ENCODE measurements at places on chromosomes 12 and 14.

DNA sequence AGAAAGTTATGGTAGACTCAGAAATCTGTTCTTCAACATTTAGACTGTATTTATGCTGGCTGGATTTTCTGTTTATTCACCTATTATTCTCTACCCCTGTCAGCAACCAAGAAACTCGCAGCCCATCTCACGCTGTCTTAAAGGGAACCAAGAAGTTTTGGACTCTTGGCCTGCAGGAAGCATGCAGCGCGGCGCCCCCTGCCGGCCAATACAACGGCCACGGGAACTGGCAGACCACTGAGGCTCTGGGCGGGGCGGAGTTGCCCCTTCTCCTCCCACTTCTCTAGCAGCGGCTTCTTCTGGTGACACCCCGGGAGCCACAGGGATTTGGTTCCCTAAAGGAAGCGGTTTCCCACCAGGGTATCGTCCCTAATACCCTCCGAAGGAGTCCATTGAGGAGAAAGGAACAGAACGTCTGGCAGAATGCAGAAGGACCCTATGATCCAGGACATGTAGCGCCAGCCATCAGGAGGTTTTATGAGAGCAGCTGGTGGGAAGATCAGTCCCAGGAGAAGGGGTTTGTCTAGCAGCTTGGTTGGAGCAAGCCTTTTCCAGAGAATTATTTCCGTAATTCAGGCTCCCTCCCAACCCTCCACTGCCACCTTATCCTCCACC, 21.0 kb upstream of the RNASE2 start:
- peak; percentile 48 for DNase-seq

DNA sequence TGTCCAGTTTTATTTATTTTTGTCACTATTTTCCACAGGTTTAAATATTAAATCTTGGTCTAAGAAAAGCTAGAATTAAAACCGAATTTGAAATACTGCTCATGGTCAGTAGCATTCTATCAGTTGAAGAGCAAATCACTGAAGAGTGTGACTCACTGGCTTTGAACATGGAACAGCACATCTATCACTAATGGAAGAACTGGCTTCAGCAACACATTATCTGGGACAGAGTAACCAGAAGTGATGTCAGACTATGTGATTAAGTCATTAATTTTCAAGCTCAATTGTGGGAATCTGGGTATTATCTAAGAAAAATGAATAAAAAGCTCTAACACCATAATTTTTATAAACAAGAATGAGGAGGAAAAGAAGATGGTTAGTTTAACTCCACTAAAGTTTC, 527.5 kb downstream of the TMTC2 start:
- DNase-seq: no peak

- DNase-seq: no peak
Measured at GRCh38 chr12:41220931-41221330, 32.8 kb downstream of the PDZRN4 start.

DNA sequence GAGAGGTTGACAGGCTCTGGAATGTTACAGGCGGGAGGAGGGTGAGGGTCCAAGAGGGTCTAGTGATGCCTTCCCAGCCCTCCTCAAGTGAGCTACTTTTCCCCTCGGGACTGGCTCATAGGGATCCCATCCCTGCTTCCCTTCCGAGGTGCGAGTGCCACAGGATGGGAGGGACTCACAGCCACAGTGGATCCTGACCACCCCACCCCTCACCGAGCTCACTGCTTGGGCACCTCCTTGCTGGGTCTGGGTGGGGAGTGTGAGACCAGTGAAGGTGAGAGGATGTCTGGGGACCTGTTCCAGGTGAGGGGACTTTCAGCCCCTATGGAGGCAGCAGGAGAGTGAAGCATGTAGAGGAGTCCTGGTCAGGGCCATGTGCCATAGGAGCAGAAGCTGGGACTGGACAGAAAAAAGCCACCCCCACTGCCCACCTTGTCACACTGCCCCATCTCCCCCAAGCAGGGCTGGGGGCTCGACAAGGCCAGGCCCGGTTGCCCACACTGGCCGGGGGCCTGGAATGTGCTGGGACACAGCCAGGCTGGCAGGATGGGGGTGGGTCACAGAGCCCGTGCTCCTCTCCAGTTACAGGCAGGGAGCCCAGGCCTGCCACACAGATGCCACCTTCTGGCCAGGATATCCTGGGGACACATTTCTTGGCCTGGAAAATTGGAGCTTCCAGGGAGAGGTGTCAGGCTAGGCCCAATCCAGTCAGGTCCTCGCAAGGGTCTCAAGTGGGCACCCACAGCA, 1.7 kb upstream of the TNS2 start:
- peak; percentile 84 for DNase-seq

DNA sequence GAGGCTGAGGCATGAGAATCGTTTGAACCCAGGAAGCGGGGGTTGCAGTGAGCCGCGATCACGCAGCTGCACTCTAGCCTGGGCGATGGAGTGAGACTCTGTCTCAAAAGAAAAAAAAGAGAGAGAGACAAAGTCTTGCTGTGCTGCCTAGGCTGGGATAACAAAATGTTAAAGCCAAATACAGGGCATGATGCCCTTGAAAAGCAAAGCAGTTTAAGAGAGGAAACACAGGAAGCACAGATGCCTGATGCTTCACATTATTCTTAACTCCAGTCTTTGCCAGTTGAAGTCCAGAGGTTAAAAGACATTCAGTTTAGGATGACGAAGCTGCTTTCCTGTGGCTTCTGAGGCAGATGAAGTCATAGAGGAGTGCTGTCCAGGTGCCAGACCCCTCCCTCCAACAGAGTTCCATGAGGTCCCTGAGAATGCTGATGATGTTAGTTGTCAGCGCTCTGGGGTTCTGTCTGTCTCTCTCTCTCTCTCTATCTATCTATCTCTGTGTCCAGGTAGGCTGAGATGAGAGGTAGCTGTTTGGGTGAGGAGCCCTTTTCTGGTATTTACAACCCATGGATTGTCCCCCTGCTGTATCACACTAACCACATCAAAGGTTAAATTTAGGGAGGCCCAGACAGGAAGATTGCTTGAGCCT, 4.9 kb upstream of the MRPL52 start:
- peak; percentile 81 for DNase-seq

GRCh38 chr14:72822946-72823611, 70.8 kb downstream of the DPF3 start:
- no peak for DNase-seq

DNA sequence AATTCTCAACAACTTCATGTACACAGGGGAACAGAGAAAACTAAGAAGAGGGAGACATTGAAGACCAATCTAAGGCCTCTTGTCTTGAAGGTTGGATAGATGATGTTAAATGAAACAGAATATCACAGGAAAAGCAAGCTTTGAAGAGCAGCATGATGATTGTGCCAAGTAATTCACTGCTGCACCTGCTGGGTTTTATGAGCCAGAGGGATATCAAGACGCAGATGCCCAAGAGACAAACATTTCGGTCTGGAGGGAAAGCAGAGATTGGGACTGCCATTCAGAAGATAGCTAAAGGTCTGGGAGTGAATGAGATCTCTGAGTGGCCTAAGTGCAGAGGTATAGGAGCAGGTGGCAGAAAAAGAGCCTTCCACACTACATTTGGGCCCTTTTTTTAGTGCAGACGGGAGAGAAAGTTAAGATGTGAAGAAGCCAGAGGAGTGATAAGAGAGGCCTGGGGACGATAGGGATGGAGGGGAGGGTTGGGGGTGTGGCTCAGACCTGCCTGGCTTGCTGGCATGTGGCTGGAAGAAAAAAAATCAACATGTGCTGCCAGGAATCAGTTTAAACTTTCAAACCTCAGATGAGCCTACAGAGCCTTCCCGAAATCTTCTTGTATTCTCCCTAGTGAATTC, 200.6 kb downstream of the AEBP2 start:
- DNase-seq: no peak

DNA sequence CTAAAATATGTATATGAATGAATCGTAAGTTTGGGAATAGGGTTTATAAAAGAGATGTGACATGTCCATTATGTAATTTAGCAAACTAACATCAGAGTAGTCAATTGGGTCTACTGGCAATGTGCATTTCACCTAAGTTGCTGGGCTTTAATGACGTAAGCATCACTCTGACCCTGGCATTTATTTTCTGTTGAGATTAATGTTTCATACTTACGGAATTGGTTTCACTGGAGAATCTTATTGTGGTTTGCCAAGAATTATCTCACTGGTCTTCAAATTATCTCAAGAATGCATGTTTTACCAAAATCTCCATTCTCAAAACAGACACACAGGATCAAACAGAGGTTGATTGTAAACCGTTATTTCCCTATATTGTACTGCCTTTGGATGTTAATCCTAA, 437.1 kb downstream of the NPAS3 start:
- DNase-seq: no peak

DNA sequence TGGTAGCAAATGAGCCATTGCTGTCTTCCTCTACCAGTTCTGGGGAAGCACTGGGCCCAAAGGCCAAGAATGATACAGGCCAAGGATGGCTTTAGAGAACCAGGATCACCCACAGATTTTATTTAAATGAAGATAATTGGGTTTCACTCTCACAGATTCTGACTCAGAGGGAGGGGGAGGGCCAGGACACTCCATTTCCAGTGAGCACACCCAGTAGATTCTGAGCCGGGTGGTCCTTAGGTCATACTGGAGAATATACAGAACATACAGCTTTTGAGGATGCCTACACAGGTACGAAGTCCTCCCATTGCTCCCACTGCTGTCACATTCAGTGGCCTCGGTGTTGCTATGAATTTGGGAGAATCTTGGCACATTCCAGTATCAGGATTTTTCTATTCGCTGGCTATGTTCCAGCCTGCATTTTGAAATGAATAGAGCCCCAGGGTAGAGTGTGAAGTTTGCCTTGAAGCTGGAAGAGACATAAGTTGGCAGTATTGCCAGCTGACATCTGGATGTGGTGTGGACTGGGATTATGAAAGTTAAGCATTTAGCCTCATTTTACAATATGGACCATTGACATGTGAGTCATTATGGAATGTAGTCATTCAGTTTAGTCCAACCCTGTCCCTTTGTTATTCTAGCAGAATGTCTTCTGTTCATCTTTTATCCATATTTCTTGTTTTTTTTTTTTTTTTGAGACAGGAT, 45.8 kb upstream of the POC1B start:
- no peak for DNase-seq

DNA sequence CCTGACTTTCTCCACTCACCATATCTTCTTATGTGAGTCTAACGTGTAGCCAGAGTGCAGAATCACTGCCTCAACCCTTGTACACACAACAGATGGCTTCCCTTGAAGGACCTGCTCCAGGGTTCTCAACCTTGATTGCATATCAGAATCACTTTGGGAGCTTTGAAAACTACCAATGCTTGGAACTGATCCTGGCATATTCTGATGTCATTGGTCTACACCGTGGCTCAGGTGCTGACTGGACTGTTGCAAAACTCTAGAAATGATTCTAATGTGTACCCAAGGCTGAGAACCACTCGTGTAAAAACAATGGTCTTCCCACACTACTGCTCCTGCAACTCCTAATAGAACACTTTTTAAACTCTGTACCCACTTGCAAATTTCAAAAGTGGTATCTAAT, 18.5 kb downstream of the TMEM132D start:
- DNase-seq: no peak

GRCh38 chr12:61452076-61452475, 808.1 kb upstream of the USP15 start:
- DNase-seq: no peak

- no peak for DNase-seq
Measured at GRCh38 chr14:96698960-96699539, 98.1 kb upstream of the VRK1 start.

DNA sequence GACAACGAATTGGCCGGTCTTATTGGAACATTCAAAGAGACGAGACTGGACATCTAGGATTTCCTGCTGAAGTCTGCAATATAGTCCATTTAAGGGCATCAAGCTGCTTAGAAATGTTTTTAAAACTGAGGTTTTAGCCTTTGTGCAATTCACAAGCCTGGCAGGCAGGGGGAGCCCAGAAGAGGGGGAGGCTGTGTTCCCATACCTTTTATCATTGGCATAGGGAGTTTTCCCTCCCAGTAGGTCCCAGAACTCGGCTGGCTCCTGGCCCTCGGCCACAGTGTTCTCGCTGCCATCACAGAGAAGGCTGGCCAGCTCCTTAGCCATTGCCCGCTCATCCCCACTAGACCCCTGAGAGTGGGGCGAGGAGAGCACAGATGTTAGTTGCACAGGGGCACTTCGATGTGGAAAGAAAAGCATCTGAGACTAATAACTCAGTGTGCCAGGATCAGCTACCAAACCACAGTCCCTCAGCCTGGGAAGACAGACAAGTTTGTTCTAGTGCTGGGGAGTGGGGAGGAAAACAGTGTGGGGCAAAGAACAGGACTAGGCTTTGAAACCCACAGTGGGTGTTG, 15.1 kb downstream of the AVIL start:
- peak; percentile 53 for DNase-seq

GRCh38 chr14:51117593-51117992, 22.7 kb upstream of the TRIM9 start:
- DNase-seq: no peak

DNA sequence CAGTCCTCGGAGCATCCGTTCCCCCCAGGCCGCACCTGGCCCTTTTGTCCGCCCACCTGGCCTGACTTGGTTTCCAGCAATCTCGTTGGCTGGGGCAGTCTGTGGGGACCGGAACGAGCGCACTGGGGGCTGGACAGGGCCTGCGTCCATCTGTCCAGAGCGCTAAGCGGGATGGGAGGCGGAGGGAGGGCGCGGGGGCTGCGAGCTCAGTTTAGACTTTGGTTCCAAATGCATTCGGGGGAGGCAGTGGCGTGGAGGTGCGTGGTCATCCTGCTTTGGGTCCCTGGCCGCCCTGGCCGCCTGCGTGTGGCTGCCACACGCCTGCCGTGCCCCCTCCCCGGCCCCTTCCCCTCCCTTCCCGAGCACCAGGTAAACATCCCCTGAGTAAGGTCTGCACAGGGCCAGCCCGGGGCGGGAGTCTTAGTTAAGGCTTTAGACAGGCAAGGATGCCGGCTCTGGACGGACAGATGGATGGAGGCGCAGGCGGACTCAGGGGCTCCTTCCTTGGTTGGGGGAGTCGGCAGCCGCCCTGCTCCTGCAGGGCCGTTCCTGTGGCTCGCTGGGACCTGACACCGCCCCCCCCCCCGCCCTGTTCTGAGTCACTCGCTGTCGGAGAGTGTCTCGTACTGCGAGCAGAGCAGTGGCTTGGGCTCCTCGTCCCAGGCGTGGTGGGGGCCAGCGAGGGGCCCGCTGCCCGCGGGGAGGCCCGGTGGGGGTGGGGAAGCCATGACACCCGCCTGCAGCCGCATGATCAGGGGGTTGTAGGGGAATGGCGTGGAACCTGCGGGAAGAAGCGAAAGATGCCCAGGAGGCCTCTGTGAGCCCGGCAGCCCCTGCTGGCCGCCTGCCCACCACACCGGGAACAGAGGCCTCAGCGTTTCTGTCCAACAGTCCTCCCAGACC, 30.2 kb downstream of the RFLNA start:
- DNase-seq: no peak

- DNase-seq: no peak
Measured at GRCh38 chr12:69949311-69950002, 124.4 kb downstream of the MYRFL start.

All from A549 (cell line).